ENCODE measurements at places on chromosomes 1 and 21.

DNA sequence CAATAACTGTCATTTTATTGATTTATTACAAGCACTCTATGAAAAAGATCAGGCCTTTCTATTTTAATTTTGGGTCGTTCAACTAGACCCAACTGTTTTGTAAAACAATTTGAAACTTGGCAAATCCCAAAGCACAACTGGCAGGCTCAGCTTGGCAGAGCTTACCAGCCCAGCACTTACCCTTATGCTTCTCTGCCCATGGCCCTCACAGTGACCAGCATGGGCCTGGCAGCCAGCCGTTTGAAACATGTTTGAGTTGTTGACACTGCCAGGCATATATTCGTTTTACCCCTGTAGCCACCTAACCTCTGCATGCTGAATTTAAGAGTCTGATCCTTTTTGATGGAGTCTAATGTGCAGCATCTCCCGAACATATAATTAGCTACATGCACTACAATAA lies 796.7 kb upstream of the ADGRL2 start:
- no peak for DNase-seq

DNA sequence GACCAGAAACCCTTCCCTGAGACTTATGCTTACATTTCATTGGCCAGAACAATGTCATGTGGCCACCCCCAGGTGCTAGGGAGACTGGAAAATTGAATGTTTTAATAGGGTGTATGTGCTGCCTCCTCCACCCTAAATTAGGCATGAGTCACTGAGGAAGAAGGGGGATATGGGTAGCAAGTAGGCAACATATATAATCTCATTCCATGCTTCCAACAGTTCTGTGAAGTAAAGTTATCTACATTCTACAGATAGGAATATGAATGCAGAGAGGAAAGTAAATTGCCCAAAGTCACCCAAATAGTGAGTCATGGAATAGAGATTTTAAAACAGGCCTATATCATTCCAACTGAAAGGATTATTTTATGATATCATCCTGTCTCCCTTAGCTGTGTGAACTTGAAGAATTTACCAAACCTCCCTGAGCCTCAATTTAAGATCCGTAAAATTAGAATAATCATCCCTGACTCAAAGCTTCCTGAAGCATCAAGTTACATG lies 168.6 kb upstream of the FGGY start:
- peak; percentile 87 for DNase-seq

GRCh38 chr1:198888379-198888943 lies 249.6 kb downstream of the PTPRC start:
- DNase-seq, result peak; percentile 50

GRCh38 chr1:87091425-87091824 lies 177.0 kb downstream of the HS2ST1 start:
- no peak for DNase-seq

- no peak for DNase-seq
Observed at GRCh38 chr21:35988416-35989137, 71.7 kb downstream of the SETD4 start.

- no peak for DNase-seq
Observed at GRCh38 chr1:175793617-175794016, 50.2 kb upstream of the TNR start.

DNA sequence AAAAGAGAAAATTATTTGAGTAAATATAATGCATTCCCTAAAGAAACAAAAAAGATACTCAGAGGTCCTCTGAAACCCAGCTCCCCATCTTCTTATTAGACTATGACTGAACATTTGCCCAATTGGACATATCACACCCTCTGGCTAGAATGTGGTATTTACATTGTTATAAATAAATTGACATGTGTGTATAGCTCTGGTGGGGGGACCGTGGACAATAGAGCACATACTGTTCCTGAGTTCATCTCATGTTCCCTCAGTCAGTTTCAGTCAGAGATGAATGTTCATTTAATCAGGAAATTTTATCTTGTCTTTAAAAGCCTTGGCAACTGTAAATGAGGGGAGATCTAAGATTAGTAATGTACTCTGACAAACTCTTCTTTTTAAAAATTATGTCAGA lies 459.3 kb upstream of the ADAMTS5 start:
- no peak for DNase-seq

- no peak for DNase-seq
Observed at GRCh38 chr1:167330601-167331293, 110.1 kb downstream of the POU2F1 start.

- DNase-seq, result no peak
Observed at GRCh38 chr1:154993572-154994268, at the start of gene LENEP. Gene LENEP, plus strand, starts transcription at chr1:154993586. Its CDS starts 22 bp downstream, at chr1:154993608.

DNA sequence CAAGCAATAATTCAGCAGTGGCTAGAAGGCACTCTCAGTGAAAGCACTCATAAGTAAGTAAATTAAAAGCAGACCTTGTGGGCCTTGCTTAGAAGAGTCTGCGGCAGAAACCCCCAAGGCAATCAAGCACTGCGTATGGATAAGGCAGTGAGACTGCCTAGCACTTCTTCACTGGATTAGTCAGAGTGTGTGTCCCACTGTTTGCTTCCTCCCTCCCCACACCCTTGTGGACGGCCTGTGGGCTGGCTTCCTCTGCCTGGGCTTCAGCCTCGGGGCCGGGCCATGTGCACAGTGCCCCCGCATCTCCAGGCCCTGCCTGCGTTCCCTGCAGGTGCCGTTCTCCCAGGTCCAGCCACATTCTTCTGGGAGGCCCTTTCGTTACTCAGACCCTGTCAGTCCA lies 23.8 kb downstream of the AGT start:
- peak; percentile 28 for DNase-seq

GRCh38 chr1:116125758-116126157 lies 14.6 kb downstream of the MAB21L3 start:
- DNase-seq, result no peak

GRCh38 chr21:27390384-27390783 lies 423.5 kb upstream of the ADAMTS5 start:
- DNase-seq, result no peak

GRCh38 chr1:22540337-22540736 lies 23.0 kb upstream of the EPHA8 start:
- DNase-seq, result peak; percentile 11

GRCh38 chr1:180141381-180141934 lies 13.2 kb upstream of the QSOX1 start:
- DNase-seq, result no peak

- no peak for DNase-seq
Observed at GRCh38 chr1:23451441-23451840, 26.9 kb upstream of the TCEA3 start.

GRCh38 chr1:83845437-83846071 lies 153.4 kb downstream of the TTLL7 start:
- DNase-seq, result no peak

- DNase-seq, result peak; percentile 45
Observed at GRCh38 chr1:75908717-75909152, 23.5 kb downstream of the ASB17 start.

DNA sequence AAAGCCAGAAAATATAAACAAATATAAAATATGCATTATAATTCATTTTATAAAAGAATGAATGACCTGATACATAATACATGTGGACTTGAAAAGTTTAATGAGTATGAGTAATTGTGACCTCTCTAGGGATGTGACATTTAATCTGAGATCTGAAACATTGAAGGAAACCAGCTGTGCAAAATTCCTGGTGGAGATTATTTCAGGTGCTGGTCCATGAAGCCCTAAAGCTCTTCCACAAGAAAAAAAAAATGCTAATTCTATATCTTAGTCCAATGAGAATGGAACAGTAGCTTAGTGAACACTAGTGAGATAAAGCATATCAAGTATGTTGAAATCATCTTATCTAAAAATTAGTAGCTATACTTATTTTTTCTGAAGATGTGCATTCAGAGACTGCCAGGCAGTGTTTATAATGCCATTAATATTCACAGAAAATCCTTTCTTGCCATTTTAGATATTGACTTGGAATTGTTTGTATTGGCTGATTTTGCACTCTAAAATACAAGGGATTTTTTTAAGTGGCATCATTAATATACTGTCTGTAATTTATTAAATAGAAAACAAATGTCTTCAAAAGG lies 1485.9 kb downstream of the PLA2G4A start:
- no peak for DNase-seq

DNA sequence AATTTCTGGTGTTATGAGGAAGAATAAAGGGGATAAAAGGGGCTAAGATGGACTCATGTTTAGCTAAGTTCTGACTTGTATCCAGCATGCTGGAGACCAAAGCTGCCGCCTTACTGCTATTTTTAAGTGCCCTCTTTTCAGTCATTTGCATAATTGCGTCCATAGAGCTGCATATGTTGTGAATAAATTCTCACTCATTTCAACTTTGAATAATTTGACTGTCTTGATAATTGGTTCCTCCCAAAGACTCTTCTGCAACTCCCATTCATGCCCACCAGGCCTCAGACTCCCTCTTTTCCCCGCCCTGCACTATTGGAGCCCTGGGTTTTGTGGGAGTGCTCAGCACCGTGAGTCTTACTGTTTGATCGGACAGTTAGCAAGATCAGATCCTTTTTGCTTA lies 45.0 kb downstream of the KIAA0040 start:
- DNase-seq, result no peak

DNA sequence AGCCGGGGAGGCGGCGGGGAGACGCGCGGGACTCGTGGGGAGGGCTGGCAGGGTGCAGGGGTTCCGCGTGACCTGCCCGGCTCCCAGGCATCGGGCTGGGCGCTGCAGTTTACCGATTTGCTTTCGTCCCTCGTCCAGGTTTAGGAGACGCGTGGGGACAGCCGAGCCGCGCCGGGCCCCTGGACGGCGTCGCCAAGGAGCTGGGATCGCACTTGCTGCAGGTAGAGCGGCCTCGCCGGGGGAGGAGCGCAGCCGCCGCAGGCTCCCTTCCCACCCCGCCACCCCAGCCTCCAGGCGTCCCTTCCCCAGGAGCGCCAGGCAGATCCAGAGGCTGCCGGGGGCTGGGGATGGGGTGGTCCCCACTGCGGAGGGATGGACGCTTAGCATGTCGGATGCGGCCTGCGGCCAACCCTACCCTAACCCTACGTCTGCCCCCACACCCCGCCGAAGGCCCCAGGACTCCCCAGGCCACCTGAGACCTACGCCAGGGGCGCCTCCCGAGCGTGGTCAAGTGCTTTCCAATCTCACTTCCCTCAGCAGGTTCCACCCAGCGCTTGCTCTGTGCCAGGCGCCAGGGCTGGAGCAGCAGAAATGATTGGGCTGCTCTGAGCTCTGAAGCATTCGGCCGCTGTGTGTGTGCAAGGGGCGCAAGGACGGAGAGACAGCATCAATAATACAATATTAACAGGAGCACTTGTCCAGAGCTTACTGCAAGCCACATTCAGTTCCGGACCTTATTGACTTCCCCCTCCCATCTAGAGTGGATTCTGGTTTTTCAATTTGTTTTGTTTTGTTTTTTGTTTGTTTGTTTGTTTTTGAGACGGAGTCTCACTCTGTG lies 10.3 kb downstream of the SIM2 start:
- no peak for DNase-seq

- DNase-seq, result no peak
Observed at GRCh38 chr1:40740039-40740996, 43.3 kb upstream of the KCNQ4 start.

- DNase-seq, result no peak
Observed at GRCh38 chr1:178946416-178946815, 75.5 kb upstream of the ANGPTL1 start.

- DNase-seq, result peak; percentile 71
Observed at GRCh38 chr1:91795591-91796389, 90.2 kb downstream of the TGFBR3 start.

GRCh38 chr1:196887515-196888239 lies at the start of gene CFHR4:
Gene CFHR4, plus strand, starts transcription at chr1:196888052. Its CDS starts 99 bp downstream, at chr1:196888151.
- peak; percentile 28 for DNase-seq

- DNase-seq, result peak; percentile 73
Observed at GRCh38 chr1:160206036-160206389, 829 bp downstream of the PEA15 start.

- DNase-seq, result no peak
Observed at GRCh38 chr1:31880957-31881687, 57.0 kb downstream of the PTP4A2 start.

DNA sequence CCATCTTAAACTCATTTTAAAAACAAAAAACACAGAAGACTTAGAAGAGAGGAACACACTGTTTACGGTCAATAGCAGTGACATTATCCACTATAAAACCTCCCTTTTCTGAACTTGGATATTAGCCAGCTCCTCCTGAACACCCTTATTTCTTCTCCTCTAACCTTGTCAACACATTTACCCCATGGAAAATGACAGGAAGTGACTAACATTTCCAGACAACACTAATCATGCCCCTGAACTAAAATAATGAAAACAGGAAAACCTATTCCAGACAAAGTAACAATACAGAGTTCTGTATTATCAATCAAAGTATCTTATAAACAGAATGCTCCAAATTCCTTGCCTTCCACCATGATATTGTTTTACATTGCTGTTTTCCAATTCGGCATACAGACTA lies 45.3 kb downstream of the PALMD start:
- DNase-seq, result no peak

- no peak for DNase-seq
Observed at GRCh38 chr1:23902321-23903278, 10.6 kb downstream of the CNR2 start.

- no peak for DNase-seq
Observed at GRCh38 chr1:100760511-100760910, 41.0 kb downstream of the VCAM1 start.

GRCh38 chr1:9594471-9595155 lies 5.9 kb downstream of the TMEM201 start:
- DNase-seq, result no peak

GRCh38 chr1:53615101-53615500 lies 123.9 kb downstream of the GLIS1 start:
- DNase-seq, result no peak

- no peak for DNase-seq
Observed at GRCh38 chr1:230705289-230706019, 8.5 kb downstream of the AGT start.

GRCh38 chr1:164480285-164480907 lies 78.6 kb upstream of the PBX1 start:
- DNase-seq, result no peak

- DNase-seq, result no peak
Observed at GRCh38 chr1:181121498-181121897, 33.0 kb downstream of the IER5 start.

DNA sequence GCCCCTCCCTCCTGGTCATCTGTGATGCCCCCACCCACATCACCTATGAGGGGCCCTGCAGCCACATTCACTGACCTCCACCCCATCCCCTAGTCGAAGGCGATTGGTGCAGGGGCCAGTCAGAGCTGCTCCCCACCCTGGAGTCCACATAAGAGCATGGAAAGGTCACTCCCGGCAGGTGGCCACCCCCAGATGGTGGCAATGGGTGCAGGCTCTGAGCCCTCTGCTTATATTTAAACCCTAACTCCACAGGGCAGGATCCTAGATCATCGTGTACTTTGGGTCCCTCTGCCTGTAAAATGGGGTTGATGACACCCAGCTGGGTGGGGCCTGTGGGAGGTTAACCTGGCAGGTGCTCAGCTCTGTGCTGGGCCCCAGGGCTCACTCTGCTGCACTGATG lies 186.8 kb upstream of the C1orf174 start:
- no peak for DNase-seq

DNA sequence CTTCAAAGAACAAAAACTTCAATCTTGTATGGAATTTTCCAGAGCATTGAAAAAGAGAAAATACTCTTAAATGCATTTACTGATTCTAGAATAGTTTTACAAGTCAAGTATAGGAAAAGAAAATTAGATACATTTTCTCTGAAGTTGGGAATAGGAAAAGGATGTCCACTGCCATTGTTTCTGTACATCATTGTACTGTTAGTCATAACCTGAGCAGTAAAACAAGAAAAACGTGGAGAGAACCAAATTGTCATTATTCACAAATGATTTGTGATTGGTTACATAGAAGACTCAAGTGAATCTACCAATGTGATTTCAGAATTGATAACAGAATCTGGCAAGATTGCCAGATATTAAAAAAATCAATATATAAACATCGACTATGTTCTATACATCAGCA lies 27.4 kb downstream of the PRKACB start:
- no peak for DNase-seq

- no peak for DNase-seq
Observed at GRCh38 chr1:222057162-222057561, 315.3 kb upstream of the DUSP10 start.
